ENCODE measurements at places on chromosomes 6 and 20.

DNA sequence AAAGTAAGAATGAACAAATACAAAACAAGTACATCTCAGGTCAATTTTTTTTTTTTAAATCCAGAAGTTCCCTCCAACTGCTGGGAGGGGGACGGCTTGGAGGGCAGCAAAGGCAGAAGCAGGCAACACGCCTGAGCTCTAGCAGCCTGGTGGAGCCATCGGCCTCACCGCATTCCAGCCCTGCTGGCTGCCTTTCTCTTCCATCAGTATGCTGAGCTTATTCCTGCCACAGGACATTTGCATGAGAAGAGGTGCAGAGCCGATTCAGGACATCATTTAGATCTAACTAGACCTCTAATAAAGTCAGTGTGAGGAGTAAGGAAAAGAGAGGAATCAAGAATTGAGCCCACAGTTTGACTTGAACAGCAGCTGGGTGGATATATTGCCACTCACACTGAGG, 318.8 kb downstream of the ZFAND3 start:
- DNase-seq: no peak

DNA sequence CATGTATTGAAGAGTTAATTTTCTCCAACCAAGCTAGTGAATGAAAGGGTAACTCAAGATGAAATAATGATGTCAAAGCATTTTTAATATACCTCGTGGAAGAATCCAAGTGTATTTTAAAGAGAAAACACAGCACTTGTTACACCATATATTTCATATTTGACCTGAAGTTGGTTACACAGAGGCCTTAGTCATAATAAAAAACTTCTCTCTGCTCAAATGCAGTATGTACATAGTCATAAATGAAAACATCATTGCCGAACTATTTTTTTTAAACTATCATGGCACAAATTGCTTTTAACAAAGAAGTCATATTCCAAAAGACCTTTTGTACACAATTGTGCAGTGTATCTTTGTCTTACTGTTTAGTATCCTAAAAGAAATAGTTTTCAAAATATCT, 43.0 kb downstream of the BACH2 start:
- no peak for DNase-seq

- DNase-seq: no peak
Measured at GRCh38 chr6:53565886-53566285, 21.0 kb upstream of the GCLC start.

DNA sequence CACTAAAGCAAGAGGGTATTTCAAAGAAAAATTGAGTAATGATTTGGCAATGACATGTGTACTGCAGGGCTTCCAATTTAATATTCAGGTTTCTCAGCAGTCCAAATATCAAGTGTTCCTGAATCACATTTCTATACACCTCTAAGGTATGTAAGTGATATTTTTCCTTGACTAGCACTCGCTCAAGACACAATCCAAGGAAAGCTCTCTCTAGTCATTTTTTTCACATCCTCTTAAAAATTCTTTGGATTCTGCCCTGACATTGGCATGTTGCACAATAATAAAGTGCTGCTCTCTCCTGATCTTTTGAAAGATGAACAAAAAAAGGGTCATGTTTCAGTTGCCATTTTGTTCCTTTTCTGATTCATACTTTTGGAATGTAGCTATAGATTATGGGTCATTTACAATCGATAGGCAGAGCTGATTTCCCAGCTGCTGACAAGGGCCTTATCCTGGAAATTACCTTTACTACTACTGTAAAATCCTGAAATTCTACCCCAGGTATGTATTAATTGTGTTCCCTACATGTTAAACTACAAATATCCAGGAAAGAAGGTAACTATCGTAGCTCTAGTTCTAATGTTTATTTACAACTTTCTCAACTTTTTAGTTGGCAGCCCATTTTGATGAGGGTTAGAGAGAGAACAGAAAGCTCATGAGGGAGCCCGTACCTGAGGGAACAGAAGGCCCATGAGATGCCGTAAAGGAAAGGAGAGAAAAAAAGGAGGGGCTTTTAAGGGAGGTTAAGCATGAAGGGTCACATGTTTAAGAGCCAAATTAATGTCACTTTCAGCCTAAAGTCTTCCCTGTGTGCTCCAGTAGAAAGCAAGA, 22.2 kb upstream of the ADGRG6 start:
- peak; percentile 36 for DNase-seq

GRCh38 chr6:158687506-158687905, 37.7 kb downstream of the SYTL3 start:
- no peak for DNase-seq

DNA sequence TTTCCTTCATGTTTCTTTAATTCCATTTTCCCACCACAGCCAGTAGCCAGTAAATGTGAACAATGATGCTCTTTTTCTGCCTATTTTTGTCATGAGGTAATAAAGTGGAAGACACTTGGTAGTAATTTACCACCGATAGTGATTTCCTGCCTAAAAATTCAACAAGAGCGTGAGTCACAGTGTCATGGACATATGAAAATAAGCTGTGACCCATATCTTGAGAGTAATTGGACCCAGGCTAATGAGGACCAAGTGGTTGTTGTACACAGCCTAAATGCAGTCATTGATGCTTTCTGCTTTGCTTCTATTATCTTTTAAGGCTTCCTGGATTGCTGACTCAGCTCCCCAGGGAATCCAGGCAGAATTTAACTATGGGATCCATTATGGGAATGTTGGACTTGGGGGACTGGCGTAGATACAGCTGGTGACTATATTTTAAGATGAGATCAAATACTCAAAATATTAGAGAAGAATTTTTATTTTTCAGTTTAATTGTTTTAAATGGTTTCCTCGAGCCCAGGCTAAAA, 265.9 kb upstream of the FERMT1 start:
- no peak for DNase-seq

DNA sequence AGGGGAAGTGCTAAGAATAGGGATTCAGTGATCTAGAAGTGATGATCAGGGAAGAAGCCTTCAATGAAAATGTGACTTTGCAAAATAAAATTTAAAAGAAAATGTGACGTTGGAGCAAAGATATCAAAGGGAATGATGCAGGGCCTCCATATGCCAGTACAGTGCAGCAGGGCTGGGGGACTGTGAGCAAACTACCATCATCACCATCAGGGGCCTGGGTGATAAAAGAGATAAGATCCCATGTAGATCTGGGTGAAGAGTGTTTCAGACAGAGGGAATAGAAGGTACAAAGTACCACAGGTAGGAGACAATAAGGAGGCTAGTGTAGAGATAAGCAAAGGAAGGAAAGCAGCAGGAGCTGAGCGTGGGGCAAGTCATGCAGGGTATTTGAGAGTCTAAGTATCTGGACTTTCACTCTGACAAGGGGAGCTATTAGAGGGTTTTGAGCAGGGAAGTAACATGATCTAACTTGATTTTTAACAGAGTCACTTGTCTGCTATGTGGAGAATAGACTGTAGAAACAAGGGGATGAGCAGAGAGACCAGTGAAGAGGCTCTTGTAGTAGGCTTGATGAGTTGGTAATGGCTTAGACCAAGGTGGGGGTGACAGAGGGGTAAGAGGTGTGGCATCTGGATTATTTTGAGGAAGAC, 295.6 kb downstream of the ZFAND3 start:
- DNase-seq: no peak

GRCh38 chr20:7272512-7272911, 505.0 kb downstream of the BMP2 start:
- no peak for DNase-seq

DNA sequence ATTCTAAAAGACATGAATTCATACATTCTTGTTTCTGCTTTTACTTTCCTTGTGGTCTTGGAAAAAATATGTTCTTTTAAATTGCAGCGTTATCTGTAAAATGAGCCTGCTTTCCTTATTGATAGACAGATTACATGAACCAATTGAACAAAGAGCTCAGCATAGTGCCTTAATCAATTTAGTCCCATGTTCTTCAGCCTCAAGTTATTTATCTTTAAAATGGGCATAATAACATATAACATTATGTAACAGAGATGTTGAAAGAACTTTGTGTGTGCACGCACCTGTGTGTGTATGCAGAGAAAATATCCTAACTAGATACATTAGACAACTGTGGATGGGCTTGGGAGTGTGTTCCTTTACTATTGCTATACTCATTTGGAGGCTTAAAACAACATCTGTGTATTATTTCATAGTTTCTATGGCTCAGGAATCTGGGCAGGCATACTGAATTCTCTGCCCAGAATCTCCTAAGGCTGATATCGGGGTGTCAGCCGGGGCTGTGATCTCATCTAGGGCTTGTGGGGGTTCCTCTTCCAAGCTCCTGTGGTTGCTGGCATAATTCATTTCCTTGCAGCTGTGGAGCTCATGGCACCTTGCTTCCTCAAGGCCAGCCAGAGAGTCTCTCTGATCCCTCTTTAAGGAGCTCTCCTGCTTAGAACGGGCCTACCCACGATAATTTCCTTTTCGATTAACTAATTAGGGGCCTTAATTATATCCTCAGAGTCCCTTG, 194.1 kb downstream of the ARID1B start:
- DNase-seq: no peak

DNA sequence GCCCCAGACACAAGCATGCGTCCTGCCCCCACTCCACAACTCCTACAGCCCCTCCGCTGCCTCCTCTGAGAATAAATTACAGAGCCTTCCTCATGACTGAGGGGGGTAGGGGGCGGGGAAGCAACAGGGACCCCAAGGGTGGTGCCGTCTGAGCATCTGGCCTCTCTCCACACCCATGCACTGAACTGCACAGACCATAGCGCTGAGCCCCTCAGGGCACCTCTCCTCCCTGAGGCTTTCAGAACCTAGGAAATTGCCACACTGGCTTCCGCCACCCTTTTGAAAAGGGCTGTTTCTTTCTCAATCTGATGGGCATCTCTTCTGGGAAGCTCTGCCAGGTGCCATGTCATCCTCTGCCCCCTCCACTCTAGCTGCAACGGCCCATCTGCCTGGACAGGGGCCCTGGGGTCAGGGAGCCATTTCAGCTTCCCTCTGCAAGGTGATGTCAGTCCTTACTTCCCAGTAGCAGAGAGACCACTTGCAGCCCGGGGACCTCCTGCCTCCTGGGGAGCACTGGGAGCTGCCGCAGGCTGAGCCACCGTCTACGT, 2.5 kb downstream of the CST7 start:
- no peak for DNase-seq

- no peak for DNase-seq
Measured at GRCh38 chr6:29734046-29735018, 11.1 kb downstream of the HLA-F start.

DNA sequence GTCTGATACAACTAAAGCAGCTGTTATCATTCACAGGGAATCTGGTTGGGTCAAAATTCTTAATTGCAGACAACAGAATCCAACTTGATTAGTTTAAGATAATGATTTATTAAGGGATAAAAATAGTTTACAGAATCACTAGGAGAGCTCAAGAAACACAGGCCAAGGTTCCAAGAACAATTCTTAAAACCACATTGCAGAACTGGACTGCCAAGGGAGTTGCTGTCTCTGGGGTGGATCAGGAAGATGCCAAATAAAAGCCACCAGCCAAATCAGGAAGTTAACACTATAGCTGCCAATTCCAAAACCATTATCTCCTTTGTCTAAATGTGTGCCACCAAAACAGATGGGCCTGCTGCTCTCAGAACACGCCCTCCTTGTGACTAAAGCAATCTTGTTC, 53.7 kb downstream of the NUDT3 start:
- no peak for DNase-seq

- DNase-seq: no peak
Measured at GRCh38 chr6:9208966-9209365, 773.6 kb upstream of the SLC35B3 start.

DNA sequence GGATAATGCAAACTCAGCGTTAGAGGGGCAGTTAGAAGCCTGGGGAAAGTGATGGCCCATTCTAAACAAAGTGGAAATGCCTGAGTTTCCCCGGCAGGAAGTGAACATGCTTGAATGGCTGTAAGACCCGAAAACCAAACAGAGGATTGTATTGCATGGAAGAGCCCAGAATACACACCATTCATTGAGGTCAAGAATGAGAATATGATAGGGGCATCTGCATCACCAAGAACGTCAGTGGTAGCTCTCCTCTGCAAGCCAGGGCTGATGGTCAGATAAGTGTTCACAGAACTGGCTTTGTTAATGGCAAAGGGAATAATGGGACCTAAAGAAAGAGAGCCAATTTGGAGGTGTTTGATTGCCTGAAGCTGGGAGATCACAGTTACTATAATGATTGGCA, 663.4 kb downstream of the KHDRBS2 start:
- no peak for DNase-seq

Data from HS-5 (cell line).